ENCODE measurements at places on chromosomes 5 and 9.

DNA sequence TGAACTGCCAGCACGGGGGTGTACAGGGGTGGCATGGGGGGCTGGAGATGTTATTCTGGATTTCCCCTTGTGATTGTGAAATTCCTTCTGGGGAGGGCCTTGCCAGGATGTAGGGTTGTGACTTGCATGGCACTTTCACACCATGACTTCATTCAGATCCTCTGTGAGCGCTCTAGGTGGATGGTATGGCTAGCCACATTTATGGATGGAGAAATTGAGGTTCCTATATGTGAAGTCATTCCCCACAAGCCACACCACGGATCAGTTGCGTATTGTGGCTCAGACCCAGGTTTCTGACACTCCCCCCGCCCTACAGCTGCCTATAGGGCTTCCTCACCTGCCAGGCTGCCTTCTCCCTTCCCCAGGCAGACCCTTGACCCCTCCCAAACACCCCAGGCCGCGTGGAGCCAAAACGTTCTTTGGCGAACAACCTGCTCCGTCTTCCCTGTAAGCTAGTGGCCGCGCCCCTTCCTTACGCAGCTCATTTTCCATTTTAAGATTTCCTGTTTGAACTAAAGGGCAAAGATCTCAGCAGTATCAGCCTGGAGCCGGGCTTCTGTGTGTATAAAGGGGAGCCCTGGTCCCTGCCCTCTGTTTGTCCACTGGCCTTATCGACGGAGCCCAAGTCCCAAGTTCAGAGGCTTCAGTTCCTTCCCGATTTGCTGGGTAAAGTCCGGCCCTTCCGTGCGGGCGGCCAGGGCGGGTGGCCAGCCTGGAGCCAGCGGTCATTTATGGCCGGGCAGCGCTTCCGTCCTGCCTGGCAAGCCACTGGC, 97.8 kb upstream of the KLF4 start:
- DNase-seq, result no peak

DNA sequence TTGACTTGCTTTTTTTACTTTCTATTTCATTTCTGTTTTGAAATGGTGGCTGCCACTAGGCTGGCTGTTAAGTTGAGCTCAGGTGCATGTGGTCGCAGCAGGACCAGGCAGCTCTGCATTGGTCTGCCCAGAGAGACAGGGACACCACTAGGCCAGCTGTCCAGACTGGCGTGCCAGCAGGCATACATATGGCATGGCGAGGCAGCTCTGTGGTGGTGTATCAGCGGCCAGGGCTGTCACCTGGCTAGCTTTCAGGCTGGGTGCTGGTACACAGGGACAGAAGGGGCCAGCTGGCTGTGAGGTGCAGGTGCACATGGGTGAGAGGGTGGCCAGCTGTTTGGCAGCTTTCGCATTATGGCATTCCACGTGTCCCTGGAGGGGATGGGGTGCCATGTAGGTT, 654.0 kb upstream of the ACO1 start:
- no peak for DNase-seq

- peak; percentile 21 for DNase-seq
Observed at GRCh38 chr5:90529939-90530677, 724 bp upstream of the LYSMD3 start.

GRCh38 chr5:117195076-117195475, 620.5 kb upstream of the SEMA6A start:
- DNase-seq, result no peak

DNA sequence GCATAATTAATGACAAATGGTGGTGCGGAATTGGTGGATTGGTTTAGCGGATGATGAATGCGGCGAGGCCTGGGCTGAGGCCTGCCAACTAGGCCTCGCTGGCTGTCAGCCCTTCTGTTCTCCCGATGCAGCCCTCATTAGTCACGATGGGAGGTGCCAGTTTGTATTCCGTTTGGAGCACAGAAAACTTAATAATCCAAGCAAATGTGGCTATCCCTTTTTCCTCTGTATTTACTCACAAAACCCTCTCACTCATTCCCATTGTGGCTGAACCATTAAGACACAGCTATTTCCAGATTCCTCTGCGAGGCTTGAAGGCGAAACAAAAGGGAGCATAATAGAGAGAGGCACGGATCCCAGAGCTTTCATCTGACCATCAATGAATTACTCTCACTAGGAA, 114.3 kb downstream of the MVB12B start:
- no peak for DNase-seq

DNA sequence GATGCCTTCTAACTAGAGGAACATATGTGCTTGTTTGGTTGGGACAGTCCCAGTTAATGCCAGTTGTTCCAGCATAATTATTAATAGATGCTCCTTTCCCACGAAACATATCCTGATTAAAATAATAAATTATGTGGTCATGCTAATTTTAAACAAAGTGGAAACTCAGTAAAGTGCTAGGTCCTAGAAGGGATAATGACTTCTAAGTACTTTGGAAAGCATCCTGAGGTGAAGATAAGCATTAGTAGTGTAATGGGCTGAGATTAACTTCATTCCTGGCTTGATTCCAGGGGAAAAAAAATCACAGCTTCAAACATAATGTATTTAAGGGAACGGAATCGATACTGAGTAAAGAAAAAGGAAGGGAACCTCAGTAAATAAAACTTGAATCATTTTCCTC, 213.7 kb upstream of the SNX2 start:
- DNase-seq, result no peak

DNA sequence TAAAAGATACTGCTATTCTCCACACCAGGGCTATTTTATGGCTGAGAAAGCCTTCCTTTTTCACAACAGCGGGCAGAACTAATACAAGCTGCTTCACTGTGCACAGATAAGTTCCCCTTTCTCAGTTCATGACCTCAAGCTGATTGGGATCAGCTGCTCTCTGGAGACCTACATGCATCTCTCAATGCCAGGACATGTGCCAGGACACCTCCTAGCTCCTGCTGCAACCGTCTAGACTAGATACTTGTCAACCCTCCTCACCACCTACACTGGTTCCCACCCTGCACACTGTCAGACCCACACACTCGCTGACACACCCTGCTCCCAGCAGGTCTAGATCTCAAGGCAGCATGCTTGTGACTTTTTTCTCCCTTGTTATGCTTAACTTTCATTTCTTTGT, 39.8 kb downstream of the STARD4 start:
- DNase-seq, result no peak

DNA sequence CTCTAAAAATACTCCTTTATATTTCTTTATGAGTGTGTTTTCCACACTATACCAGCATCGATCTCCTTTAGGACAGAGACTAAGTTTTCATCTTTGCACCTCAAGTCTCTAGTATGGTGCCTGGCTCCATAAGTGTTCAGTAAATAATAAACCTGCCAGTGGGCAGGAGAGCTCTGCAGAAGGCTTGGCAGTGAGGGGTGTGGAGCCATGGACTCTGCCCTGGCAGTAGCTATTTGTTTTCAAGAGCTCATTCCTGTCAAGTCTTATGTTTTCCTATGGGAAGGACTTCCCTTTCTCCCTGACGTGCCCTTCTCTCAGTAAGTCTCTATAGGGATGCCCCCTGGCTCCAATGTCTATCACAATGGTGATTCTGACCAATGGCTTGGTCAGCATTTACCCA, 252.2 kb downstream of the PIK3R1 start:
- DNase-seq, result no peak

- DNase-seq, result no peak
Observed at GRCh38 chr5:145775411-145775810, 59.7 kb downstream of the PRELID2 start.

Data from stimulated activated CD8-positive, alpha-beta memory T cell treated with anti-CD3 and anti-CD28 coated beads, Interleukin-4, amount 100 ng/mL, for 1 hour (primary cell).